ENCODE measurements at places on chromosomes 5 and 9.
A peak's percentile ranks its signal among the peaks of the same experiment; 100 is the strongest.

DNA sequence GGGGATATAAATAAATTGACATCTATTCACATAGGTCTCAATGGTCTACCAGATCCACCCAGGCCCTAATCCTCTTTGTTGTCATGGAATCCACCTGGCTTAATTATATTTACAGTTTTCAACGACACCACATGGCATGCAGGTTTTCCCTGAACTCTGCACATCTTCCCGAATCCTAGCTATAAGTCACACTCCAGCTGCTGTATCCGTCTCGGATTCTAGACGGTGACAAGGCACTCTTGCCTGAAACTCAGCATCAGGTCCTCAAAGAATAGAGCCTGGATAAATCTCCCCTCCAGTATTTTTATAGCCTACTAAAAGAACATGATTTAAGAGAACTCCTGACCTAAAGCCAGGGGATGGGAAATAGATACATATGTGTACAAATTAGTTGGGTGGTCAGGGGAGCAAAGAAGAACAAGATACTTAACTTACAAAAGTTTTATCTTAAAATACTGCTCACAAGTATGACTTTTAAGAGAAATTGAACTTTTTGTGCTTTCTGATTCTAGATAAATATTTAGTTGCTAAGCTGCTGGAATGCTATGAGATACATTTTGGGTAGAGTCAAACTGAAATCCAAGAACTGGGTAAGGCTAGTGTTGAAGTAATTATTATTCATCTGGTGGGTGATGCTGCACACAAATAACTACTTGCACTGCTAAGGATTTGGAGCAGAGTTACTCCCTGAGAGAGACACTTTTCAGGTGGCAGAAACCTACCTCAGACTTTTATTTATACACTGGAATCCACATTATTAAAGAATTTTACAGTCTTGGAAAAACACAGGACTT is 187.3 kb downstream of the EFNA5 start:
- DNase-seq: no peak

GRCh38 chr5:74546796-74547195 is 93.7 kb downstream of the ENC1 start:
- no peak for DNase-seq

DNA sequence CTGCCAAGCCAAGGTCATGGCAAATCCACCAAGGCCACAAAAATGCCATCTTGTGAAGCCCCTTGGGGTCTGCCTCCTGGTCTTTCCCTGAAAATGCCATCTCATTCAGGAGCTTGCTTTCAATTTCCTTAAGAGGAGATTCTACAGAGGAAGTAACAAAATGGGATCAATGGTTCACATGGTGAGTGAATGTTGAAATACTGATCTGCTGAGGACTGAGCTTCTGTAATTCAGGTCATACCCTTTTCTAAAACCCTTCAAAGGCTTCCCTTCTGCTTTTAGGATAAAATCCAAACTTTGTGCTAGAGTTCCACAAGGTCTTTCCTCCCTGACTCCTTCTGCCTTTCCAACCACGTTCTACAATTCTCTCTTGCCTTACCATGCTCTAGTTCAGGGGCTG is 24.7 kb upstream of the NR3C1 start:
- no peak for DNase-seq

DNA sequence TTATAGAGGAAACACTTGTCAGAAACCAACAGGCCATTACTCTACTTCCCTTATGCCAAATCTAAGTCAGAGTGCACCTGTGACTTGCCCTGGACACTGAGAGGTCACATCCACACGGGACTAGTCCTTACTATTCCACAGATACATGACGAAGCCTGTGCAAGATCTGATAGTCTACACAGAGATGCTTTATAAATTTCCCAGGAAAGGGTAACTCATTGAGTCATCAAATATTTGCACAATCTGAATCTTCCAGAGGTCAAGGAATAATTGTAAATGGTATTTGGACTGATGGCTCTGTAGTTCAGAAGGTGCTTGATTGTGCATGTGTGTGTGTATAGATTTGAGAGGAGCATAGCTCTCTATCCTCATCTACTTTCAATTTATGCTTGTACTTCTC is 55.2 kb upstream of the JAK2 start:
- DNase-seq: no peak

- no peak for DNase-seq
Observed at GRCh38 chr5:87570366-87570765, 157.6 kb upstream of the CCNH start.

DNA sequence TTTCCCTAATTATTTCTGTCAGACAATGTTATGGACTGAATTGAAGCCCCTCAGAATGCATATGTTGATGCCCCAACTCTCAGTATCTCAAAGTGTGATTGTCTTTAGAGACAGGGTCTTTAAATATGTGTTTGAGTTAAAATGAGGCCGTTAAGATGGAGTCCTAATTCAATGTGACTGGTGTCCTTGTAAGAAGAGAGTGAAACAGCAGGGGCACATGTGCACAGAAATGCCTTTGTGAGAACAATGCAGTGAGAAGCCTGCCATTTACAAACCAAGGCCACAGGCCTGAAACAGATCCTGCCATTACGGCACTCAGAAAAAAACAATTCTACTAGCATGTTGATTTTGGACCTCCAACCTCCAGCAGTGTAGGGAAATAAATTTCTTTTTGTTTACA is 483.0 kb upstream of the DMAC1 start:
- no peak for DNase-seq

DNA sequence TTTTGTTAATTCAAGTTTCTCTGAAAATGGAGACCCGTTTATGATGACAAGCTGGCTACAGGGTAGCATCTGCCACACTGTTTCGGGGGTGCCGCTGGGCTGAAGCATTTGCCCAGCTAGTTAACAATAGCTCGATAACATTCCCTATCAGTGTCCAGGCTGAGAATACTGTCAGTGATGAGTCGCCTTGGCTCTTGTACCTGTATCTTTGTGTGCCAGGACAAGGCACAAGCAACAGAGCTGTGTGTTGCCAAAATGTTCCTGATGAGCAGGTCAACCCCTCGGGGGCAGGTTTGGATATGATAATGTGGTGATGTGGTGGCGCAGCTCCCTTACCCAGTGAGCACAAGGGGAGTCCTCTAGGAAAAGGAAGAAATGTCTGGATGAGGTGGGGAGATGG is 7.0 kb downstream of the TGFBI start:
- peak; percentile 40 for DNase-seq

- no peak for DNase-seq
Observed at GRCh38 chr9:124820698-124821623, 32.3 kb upstream of the WDR38 start.

DNA sequence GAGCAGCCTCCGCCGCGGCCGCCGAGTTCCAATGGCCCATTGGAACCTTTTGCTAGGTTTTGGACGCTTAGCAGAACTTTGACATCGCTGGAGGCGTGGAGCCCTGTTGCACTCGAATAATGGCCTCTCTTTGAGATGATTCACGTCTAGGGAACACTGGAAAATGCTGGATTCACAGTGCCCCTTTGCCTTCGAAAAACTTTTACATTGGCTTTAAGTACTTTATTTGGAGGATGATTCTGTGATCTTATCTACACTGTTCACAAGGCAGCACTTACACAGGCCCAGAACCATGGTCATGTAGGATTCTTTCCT is 536 bp upstream of the PPIC start:
- DNase-seq: no peak

- no peak for DNase-seq
Observed at GRCh38 chr9:111360881-111361280, 30.9 kb upstream of the OR2K2 start.

- no peak for DNase-seq
Observed at GRCh38 chr9:119991797-119992196, 588.2 kb downstream of the CDK5RAP2 start.

GRCh38 chr9:26459959-26460358 is 432.6 kb downstream of the CAAP1 start:
- DNase-seq: no peak

DNA sequence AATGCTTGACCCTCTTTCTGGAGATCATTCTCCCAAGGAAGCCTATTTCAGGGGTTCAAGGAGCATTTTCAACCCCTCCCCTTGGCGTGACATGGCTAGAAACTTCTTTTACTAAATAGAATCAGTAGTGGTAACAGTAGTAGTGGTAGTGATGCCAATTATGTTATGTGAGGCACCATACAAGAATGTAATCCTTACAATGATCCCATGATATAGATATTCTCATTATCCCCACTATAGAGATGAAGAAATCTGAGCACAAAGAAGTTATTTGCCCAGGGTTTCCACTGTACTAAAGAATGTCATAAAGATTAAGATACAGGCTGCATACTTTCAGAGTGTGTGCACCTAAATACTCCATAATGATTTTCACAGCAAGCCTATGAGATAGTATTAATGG is 155.4 kb upstream of the CLINT1 start:
- no peak for DNase-seq

DNA sequence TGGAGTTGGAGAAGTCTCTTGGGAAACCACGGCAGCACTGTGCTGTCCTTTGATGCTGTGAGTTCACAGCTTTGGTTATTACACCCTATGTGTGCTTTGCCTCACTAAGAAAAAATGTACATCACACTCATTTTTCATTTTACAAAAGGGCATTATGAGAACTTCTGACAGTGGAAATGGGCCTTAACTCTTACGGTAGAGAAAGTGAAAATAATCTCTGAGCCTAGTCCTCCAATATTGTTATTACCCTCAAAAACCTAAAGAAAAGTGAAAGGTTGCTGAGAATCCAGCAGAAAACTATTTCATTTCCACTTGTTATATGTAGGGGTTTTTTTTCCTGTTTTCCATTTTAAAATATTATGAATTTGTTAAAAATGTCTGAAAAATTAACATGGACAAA is 8.2 kb upstream of the OR13D1 start:
- no peak for DNase-seq

Data from coronary artery (tissue), 2 donors.